ENCODE measurements at places on chromosomes 11 and 22.

DNA sequence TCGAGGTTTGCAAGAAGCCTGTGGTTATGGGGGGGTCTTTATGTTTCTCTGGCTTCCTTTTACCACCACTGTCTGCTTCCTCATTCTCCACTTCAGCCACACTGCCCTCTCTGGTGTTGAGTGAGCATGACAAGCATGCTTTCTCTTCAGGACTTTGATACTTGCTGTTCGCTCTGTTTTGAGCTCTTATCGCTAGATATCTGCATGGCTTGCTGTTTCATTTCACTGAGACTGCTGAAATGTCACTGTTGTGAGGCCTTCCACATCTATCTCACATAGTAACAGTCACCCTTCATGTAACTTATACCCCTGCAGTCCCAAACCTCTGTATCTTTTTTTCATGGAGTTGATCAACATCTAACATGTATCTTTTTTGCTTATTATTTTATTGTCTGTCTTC, 59.8 kb downstream of the TMEM135 start:
- DNase-seq: no peak

- DNase-seq: no peak
Observed at GRCh38 chr11:2276280-2277007, 6.1 kb upstream of the ASCL2 start.

GRCh38 chr22:37476389-37477329, 9.5 kb downstream of the MFNG start:
- no peak for DNase-seq

GRCh38 chr11:126102436-126102981, 39.8 kb upstream of the CDON start:
- no peak for DNase-seq

DNA sequence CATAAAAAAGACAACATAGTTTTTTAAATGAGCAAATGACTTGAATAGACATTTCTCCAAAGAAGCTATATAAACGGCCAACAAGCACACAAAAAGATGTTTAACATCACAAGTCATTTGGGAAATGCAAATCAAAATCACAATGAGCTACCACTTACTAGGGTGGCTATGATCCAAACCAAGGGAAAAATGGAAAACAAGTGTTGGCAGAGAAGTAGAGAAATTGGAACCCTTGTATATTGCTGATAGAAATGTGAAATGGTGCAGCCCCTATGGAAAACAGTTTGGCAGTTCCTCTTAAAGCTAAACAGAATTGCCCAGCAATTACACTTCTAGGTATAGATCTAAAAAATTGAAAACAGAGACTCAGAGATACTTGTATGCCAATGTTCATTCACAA, 29.0 kb downstream of the PAMR1 start:
- DNase-seq: no peak

GRCh38 chr11:45448561-45448960, 162.4 kb upstream of the SYT13 start:
- DNase-seq: no peak

Data from epithelial cell of prostate (primary cell).